Stimulated activated CD4-positive, alpha-beta T cell treated with anti-CD3 and anti-CD28 coated beads, Interleukin-1b, Interleukin-23, amount 100 ng/mL, for 1 hour (primary cell): ENCODE measurements at places on chromosomes 6 and 20.

- no peak for DNase-seq
Observed at GRCh38 chr6:138290423-138290962, 72.2 kb upstream of the PBOV1 start.

- no peak for DNase-seq
Observed at GRCh38 chr6:158471339-158471738, 88.6 kb upstream of the TMEM181 start.

DNA sequence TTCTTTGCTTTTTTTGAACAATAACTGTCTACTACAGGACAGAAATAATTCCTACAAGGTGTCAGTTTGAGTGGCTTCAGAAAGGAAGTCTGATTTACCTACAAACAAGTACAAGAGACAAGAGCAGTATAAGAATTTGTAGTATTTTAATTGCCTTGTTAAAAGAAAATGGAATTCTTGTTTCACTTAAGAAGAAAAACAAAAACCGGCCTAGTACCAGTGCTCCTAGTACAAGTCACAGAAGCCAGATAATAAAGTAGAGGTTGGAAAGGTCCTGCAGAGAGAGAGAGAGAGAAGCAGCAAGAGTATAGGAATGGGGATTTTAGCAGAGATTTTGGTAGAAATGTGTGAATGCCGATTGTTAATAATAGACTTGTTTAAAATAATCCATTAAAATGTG lies 6.4 kb downstream of the TAB2 start:
- no peak for DNase-seq

DNA sequence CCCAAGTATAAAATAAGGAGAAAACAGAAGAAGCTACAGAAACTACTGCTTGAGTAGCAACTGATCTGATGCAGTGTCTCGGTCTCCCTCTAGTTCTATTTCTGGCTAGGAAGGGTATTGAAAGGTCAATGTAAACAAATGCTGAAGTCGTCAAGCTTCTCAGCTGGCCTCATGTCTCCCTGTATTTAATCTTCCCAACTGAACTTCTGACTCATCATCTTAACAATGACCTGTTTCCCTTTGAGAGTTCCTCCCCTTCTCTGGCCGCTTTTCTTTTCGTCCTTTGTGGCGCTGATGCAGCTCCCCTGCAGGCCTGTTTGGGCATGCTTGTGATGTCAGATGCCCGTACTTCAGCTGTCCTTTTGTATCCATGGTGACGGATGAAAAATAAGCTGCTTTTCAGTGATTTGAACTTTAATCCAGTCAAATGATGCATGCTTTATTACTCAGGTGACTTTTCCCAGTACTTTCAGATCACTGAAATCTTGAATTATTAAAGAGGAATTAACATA lies 7.8 kb upstream of the LCA5 start:
- DNase-seq: no peak

GRCh38 chr6:69994251-69994650 lies 127.9 kb downstream of the COL19A1 start:
- no peak for DNase-seq

DNA sequence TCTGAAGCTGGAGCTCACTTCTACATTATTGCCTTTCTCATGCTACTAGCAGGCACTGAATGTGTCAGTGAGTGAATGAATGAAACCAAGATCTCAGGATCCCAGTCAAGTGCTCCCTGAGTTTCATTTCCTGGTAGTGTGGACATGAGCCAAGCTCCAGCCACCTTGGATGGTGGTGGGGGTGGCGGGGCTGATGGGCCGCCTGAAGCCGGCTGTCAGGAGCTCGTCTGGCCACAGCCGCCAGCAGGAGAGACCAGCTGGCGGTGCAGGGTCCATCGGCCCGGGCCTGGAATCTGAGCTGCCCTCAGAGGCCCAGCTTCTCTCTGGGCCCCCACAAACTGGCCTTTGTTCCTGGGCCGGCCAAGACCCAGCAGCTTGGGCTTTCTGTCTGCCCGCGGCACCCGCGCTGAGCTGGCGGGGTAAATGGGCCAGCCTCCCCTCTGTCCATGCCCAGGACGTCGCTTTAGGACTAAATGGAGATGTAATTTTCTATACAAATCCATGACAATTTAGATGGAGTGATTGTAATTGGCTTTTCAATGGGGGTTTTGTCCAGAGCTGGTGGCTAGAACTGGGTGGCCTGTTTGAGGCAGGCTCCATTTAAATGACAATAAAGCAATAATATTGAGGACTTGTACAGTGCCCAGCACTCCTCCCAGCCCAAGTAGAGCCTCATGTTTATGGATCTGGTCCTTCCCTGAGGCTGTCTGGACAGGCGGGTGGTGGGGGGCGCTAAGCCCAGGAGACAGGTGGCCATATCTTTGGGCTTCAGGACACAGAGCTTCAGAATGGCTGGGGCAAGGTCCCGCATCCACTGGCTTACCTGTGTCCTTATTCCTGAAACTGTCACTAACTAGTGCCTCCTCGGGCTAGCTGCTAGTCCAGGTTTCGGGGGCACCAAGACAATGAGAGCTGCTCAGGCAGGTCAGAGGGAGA lies 43.5 kb downstream of the NOL4L start:
- DNase-seq: no peak
